Stomach (tissue), 19 donors: ENCODE measurements at places on chromosomes 3 and 15. TPM values are rescaled to one million over a fixed set of nuclear protein-coding genes. Genes with fewer than 3 reads are reported as not detected.
A peak's percentile ranks its signal among the peaks of the same experiment; 100 is the strongest.

DNA sequence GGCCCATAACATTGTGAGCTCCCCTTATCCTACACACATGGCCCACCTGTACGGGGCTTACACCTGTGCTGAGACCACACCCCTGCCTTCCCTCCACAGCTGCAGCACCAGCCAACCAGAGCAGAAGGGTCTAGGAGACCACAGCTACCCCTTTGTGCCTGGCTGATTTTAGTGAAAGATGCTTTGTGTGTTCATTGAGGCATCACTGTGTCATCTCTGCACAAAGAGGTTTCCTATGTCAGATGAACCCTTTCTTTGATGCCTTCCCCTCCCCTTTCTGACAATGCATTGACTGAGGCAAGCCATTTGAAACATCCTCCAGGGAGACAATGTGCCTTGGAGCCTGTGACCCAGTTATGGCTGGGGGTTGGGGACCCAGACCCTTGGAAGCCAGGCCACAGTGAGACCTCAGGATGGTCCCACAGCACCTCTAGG lies 54.9 kb upstream of the SLC7A14 start:
- DNase-seq, result no peak

DNA sequence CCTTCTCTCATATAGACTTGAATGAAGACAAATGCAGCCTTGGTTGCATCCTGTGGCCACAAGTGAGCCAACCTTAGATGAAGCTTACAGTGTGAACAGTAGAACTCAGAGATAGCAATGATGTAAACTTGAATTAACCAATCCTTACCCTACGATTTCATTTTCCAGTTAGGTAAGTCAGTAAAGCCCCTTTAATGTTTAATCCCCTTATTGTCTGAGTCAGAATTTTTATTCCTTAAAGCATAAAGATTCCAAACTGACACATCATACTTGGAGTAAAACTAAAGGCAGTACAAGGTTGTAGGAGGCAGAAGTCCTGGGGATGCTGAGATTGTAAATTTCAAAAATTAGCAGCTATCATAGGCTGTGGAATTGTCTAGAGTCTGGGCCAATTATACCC lies 507.8 kb upstream of the DPH6 start:
- no peak for DNase-seq

GRCh38 chr3:43691120-43691995 lies 620 bp downstream of the ABHD5 start:
- DNase-seq, result peak; percentile 90

PLA2G4D gene
- not detected for total RNA-seq

GRCh38 chr15:47669221-47669620 lies 48.1 kb upstream of the SEMA6D start:
- peak; percentile 26 for DNase-seq
